Karpas-422 (cell line): ENCODE measurements at places on chromosomes 7 and 10.

DNA sequence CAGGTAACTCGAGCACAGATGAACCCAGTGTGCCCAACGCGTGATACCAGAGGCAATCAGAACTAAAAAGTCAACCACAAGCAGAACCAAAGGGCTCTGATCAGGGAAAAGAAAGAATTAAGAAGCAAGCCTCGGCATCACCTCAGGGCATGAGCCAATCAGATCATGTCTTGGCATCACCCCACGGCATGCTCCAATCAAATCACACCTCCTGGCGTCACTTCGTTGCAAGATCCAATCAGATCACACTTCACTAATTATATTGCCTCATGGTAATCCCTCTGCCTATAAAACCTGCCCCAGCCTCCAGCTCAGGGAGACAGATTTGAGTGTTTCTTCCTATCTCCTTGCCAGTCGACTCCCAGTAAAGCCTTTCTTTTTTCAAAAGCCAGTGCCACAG is 46.8 kb downstream of the TYW1B start:
- DNase-seq: no peak

DNA sequence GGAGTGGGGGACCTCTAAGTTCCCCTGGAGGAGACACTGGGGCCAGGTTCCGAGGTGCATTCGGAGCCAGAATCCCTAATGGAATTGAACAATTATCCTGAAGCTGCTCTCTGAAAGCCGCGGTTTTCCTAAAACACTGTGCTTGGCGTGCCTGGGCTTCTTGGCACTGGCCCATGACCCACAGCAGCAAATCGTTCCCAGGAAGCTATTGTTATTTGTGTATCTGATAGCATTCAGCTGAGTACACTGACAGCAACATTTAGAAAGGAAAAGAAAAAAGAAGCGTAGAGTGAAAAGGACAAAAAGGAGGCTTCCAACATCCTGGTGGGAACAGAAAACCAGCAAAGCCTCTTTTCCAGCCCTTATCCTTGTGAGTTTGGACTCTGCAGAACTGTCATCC is 339.8 kb downstream of the FRMD4A start:
- no peak for DNase-seq

DNA sequence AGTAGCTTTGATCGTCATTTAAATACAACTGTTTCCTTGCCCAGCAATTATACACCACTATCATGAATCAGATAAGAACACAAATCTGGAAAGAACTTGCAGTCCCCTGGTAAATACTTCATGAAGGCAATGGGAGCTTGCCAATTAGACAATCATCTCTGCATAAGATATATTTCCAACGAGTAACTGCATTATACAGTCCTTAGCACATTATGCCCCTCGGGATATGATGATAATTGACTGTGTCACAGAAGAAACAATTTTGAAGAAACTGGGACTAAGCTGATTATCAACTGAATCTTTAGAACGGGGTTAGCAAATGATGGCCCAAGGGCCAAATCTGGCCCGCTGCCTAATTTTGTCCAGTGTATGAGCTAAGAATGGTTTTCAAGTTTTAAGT is 155.7 kb downstream of the TRIL start:
- no peak for DNase-seq

DNA sequence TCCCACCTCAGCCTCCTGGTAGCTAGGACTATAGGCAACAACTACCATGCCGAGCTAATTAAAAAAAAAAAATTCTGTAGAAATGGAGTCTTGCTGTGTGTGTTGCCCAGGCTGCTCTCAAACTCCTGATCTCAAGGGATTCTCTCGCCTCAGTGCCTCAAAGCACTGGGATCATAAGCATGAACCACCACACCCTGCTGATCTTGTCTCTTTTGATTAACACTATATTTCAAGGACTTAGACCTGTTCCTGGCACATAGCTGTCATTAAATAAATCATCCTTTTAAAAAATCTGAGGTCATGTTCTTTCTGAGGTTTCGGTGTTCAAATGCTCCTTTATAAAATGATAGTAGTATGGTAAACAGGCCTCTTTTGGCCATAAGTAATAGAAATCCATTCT is 4.8 kb downstream of the PALS2 start:
- DNase-seq: no peak

GRCh38 chr7:100472854-100473499 is 6.0 kb downstream of the TSC22D4 start:
- no peak for DNase-seq
